Left ventricle myocardium inferior (tissue), 1 donor: ENCODE measurements at places on chromosomes 1 and 21. TPM values are rescaled to one million over a fixed set of nuclear protein-coding genes. Genes with fewer than 3 reads are reported as not detected.

DNA sequence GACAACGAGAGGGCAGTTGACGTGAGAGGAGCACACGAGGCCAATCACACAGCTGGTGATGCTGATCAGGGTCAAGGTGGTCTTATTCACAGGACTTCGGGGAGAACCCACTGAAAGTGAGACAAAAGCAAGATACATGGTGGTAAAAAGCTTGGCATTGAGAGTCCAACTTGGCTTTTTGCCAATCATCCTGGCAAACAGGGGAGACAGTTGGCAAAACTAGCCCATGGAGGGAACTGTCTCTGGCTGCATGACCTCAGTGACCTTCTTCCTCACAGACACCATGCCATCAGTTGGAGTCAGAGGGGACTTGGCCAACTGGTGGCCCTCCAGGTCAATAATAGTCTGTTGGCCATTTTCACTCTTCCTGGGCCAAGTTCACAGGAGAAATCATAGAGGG is 139.9 kb downstream of the ASTN1 start:
- peaks cover 7% of the 10 kb centered on the region for H3K27me3 ChIP-seq
- no peak overlapping the region for H3K4me3 ChIP-seq
- no peak overlapping the region for H3K27ac ChIP-seq
- no peaks in the 10 kb centered on the region for H3K36me3 ChIP-seq

GRCh38 chr1:48492392-48492791 is 20.4 kb upstream of the SPATA6 start:
- no peak for DNase-seq
- no peaks in the 10 kb centered on the region for H3K36me3 ChIP-seq
- H3K4me1 ChIP-seq: peaks cover 8% of the 10 kb centered on the region
- no peak overlapping the region for H3K27ac ChIP-seq
- H3K27me3 ChIP-seq: no peaks in the 10 kb centered on the region
- no peak overlapping the region for H3K4me3 ChIP-seq

The NBPF4 gene
- not detected for total RNA-seq

The L1TD1 gene
- 0.08 TPM for total RNA-seq

The S100A5 gene
- not detected for total RNA-seq

The AMPD1 gene
- total RNA-seq: not detected

DNA sequence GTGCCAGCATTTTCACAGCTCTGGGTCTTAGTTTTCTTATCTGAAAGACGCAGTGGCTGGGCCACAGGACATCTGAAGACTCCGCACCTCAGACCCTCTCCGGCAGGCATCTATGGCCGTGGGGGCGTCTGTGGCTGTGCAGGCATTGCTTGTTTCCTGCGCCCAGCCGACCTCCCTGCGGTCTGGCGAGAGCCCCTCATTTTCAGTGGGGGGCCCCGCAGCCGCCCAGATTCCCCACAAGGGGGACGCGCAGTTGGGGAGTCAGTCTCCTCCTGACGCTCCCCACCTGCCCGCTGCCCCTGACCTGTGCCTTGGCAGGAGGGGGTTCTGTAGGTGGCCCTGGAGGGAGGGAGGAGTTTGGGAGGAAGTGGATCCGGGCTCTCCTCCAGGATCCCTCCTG is 3.5 kb upstream of the TFF1 start:
- H3K4me1 ChIP-seq: no peaks in the 10 kb centered on the region
- DNase-seq: no peak
- no peaks in the 10 kb centered on the region for H3K36me3 ChIP-seq
- no peak overlapping the region for H3K27ac ChIP-seq
- no peak overlapping the region for H3K4me3 ChIP-seq

The TEX38 gene
- total RNA-seq: 0.22 TPM

DNA sequence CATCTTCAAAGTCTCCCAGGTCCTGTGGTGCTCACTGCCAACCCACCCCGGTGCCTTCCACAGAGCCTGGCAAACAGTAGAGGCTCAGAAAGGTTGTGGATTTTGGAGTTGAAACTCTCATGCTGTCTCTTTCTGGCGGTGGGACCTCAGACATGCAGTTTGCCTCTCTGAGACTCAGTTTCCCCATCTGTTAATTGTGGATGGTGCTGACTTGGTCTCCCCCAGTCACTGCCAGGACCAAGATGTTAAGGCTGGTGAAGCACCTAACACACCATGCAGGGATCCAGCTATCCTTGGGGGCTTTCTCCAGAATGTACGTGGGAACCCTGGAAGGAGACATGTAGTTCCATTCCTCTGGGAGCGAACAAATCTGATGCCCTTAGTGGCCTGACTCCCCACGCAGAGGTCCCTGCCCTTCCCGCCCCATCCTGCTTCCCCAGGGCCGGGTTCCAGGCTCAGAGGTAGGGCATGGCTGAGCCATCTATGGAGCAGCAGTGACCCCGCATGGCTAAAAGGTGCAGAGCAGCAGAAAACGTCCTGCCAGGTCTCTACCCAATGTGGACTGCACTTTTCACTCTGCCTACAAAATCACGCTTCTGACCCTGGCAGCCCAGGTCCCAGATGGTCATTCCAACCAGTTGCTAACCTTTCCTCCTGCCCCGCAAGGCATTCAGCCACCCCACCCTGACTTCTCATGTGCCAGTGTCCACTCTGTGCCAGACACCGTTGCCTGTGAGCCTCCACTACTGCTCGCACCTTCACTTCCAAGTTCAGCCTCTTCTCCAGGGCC is 9.2 kb upstream of the TTC22 start:
- no peak overlapping the region for H3K4me3 ChIP-seq
- no peaks in the 10 kb centered on the region for H3K4me1 ChIP-seq
- no peak overlapping the region for H3K27ac ChIP-seq
- H3K36me3 ChIP-seq: no peaks in the 10 kb centered on the region

The PRRX1 gene
- total RNA-seq: 74.7 TPM

The MORN1 gene
- total RNA-seq: 4.5 TPM

The NIBAN1 gene
- 248 TPM for total RNA-seq

DNA sequence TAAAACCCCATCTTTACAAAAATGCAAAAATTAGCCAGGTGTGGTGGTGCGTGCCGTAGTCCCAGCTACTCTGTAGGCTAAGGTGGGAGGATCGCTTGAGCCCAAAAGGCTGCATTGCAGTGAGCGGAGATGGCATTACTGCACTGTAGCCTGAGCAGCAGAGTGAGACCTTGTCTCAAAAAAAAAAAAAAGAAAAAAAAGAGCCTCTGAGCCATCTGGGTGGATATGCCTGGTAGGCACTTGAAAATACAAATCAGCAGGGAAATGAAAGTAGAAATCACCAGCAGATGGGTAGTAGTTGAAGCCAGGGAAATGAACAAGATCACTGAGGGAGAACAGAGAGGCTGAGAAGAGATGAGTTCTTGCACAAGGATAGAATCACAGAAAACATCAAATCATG is 131.0 kb upstream of the HMCN1 start:
- H3K4me1 ChIP-seq: no peaks in the 10 kb centered on the region
- H3K4me3 ChIP-seq: no peak overlapping the region
- H3K27ac ChIP-seq: no peak overlapping the region
- no peaks in the 10 kb centered on the region for H3K27me3 ChIP-seq

DNA sequence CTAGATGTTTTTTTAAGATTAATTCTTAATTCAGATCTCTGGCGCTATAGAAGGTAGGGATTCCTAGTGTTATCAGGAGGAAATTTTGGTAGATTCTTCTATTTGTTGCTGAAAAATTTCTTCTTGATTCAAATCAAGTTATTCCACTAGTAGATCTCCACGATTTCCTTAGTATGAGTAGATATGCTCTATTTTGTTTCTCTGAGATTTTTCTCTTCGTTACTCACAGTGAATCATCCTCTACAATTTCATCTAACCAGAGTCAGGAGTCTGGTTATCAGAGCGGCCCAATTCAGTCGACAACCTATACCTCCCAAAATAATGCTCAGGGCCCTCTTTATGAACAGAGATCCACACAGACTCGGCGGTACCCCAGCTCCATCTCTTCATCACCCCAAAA is 18.8 kb upstream of the HAX1 start:
- no peaks in the 10 kb centered on the region for H3K27me3 ChIP-seq
- peaks cover 100% of the 10 kb centered on the region for H3K36me3 ChIP-seq
- H3K4me1 ChIP-seq: no peaks in the 10 kb centered on the region
- no peak overlapping the region for H3K27ac ChIP-seq

DNA sequence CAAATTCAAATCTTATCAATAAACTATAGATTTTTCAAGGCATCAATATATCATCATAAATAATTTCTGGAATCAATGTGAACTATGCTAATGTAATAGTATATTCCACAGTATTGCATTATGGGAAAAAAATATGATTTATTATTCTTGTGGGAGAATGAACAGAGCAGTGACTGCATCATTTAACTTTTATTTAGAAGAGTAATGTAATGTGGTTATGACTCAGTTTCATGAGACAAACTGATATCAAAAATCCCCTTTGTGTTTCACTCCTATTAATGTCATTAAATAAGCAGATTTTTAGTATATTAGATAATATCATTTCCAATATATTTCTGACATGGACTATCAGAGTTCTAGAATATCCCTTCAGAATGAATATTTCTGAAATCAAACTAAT is 187.6 kb downstream of the LRRC40 start:
- no peak for DNase-seq
- H3K4me3 ChIP-seq: no peak overlapping the region
- H3K36me3 ChIP-seq: no peaks in the 10 kb centered on the region
- H3K27me3 ChIP-seq: no peaks in the 10 kb centered on the region
- no peak overlapping the region for H3K27ac ChIP-seq
- H3K4me1 ChIP-seq: no peaks in the 10 kb centered on the region

GRCh38 chr1:247077876-247078257 is 744 bp downstream of the ZNF670 start:
- peak overlapping the region; percentile 77 for H3K27ac ChIP-seq
- DNase-seq: no peak
- no peaks in the 10 kb centered on the region for H3K27me3 ChIP-seq
- peak overlapping the region; percentile 84 for H3K4me3 ChIP-seq
- H3K4me1 ChIP-seq: peaks cover 24% of the 10 kb centered on the region

DNA sequence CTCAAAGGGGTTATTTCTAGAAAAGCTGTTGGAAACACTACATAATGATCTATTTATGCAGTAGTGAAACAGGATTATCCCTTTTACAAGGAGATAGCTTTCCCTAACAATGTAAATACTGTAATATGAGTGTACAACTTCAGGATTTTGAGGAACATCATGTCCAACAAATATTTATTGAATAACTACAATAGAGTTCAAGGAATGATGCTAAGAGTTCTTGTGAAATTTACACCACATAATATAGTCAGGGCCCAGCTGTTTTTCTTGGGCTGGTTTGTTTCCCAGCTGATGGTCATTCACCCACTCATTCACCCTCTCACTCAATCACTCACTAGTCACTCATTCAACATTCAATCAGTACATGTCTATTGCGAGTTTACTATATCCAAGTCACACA is 12.3 kb upstream of the LYPLAL1 start:
- DNase-seq: no peak
- no peaks in the 10 kb centered on the region for H3K27me3 ChIP-seq
- no peaks in the 10 kb centered on the region for H3K36me3 ChIP-seq
- H3K4me3 ChIP-seq: no peak overlapping the region

The CYP4Z1 gene
- total RNA-seq: 0.71 TPM

GRCh38 chr21:42616446-42616845 is 37.0 kb upstream of the PDE9A start:
- H3K4me3 ChIP-seq: peak overlapping the region; percentile 42
- DNase-seq: no peak
- peaks cover 57% of the 10 kb centered on the region for H3K27me3 ChIP-seq
- peaks cover 5% of the 10 kb centered on the region for H3K4me1 ChIP-seq
- no peak overlapping the region for H3K27ac ChIP-seq

DNA sequence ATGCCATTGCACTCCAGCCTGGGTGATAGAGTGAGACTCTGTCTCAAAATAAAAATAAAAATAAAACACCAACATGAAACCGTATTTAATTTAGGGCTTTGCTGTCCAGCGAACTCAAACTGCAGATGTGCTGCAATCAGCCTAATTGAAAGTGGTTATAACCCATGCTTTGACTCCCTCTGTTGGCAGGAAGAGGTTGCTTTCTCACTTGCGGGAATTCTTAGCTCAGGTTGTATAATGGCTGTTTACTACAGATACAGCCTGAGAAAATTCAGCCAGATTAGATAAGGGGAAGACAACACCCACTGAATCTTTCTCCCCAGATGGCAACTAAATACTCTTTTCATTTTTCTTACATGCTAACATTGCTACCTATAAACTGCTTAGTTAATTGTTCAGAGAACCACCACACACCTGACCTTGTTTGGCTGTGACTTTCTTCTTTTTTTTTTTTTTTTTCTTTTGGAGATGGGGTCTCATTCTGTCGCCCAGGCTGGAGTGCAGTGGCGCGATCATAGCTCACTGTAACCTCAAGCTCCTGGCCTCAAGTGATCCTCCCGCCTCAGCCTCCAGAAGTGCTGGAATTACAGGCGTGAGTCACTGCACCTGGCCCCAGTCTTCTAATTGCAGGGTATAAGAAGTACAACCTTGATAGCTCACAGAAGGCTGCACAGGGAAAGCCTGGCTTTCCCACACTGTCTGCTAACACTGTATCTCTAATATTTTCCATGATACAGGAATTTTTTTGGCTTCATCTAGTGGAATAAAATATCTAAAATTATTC is 34.6 kb downstream of the DNTTIP2 start:
- H3K27me3 ChIP-seq: no peaks in the 10 kb centered on the region
- H3K4me1 ChIP-seq: peaks cover 40% of the 10 kb centered on the region
- peaks cover 4% of the 10 kb centered on the region for H3K36me3 ChIP-seq
- no peak overlapping the region for H3K4me3 ChIP-seq
- no peak for DNase-seq

DNA sequence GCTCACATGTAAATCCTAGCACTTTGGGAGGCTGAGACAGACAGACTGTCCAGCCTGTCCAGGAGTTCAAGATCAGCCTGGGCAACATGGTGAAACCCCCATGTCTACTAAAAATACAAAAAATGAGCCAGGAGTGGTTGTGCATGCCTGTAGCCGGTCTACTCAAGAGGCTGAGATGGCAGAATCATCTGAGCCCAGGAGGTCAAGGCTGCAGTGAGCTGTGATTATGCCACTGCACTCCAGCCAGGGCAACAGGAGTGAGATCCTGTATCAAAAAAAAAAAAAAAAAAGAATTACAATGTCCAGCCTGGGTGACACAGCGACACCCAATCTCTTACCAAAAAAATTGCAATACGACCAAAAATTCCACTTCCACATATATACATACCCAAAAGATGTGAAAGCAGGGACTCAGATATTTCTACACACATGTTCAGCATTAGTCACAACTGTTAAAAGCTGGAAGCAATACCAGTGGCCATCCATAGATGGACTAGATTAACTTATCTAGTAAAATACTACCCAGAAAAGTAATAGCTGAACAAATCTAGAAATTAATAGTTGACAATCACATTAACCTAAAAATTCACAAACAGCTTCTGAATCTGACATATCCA is 49.2 kb downstream of the ASH1L start:
- no peaks in the 10 kb centered on the region for H3K27me3 ChIP-seq
- H3K27ac ChIP-seq: no peak overlapping the region
- H3K36me3 ChIP-seq: peaks cover 7% of the 10 kb centered on the region
